Gastroesophageal sphincter (tissue), 4 donors: ENCODE measurements at places on chromosomes 1 and 21. TPM values are rescaled to one million over a fixed set of nuclear protein-coding genes. Genes with fewer than 3 reads are reported as not detected.
A peak's percentile ranks its signal among the peaks of the same experiment; 100 is the strongest.

GRCh38 chr1:245155272-245156040 is 671 bp downstream of the KIF26B start:
- no peak for ATAC-seq

DNA sequence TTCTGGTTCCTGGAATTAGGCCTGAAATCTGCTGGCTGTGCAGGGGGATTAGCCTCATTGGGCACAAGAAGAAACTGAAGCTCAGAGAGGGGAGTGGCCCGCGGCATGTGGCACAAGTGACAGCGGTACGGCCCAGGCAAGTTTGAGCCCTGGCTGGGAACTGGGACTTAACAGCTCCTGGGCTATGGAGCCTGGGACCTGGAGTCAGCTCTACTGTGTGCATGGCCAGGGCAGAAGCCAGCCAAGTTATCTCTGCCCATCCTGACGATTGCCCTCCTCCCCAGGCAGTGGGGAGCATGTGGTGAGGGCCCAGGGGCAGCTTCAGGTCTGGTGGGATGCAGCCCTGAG is 61.3 kb downstream of the ALPL start:
- ATAC-seq = no peak

The DPH2 gene
- total RNA-seq = 23.5 TPM

DNA sequence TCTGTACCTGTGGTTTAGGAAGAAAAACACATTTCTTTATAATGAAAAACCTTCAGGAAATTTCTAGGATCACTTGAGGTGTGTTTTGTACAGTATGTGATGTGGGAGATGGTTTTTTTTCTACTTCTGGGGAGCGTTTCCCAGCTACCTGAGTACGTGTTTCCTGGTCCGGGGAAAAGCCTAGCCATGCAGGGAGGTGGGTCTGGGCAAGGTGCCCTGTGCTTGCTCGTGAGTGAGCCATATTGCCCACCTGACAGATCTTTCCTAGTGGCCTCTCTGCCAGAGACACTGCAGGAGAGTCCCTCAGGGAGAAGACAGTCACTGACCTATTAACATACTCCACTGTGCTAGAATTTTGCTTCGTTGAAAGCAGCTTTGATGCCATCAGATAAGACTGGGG is 41.3 kb downstream of the TRPM2 start:
- no peak for ATAC-seq

DNA sequence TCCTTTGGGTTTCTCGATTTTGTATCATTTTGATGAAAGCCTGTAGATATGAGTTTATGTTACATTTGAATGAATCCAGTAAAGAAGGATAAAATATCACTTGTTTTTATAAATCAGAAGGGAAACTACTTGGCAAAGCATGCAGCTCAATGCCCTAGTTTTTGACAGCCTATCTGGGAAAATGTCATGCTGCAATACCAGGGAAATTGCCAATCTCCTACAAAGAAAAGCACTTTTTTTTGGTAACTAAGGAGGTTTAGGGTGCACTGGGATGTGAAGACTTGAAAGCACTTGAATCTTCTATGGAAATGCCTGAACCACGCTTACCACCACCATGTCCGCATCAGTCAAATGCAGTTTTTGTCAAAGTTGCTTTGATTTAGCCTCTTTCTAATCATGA is 446.9 kb upstream of the LRRC7 start:
- no peak for ATAC-seq

DNA sequence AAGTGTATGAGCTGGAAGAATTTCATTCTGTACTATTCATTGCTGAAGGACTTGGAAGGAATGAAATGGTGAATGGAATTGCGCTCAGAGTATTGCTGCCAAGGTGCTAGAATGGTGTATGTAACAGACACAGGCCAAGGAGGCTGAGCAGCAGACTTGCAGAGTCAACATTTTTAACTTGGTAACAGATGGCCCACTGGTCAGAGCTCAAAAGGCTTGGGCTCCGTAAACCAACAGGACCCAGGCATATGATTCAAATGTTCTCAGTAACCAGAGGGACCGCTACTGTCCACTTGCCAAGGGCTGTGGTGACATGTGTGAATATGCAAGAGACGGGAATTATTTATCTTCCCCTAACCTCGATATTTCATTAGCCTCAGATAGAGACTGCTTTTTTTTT is 28.8 kb upstream of the PTGFRN start:
- no peak for ATAC-seq

- ATAC-seq = no peak
Observed at GRCh38 chr1:226565476-226565875, 16.9 kb downstream of the STUM start.

- peak; percentile 79 for ATAC-seq
Observed at GRCh38 chr1:91699339-91699974, 186.5 kb downstream of the TGFBR3 start.

DNA sequence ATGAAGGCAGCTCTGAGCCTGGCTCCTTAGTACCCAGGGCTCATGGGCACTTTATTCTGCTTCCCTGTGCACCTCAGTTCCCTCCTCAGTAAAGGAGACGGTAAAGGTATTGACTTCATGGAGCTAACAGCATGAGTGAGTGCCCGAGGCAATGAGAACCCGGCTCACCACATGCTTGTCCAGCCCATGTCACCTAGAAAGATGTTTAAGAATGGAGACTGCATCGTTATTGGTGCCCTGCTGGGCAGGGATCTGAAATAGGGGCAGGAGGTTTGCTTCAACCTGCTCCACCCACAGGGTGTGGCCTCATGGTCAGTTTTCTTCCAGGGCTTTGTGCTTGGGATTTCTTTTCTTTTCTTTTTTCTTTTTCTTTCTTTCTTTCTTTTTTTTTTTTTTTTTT is 7.0 kb upstream of the KCNE1 start:
- ATAC-seq = no peak

The PLD5 gene
- total RNA-seq = 0.77 TPM

GRCh38 chr1:186326009-186326408 is 49.0 kb downstream of the TPR start:
- no peak for ATAC-seq

GRCh38 chr1:102546251-102546650 is 549.5 kb upstream of the OLFM3 start:
- no peak for ATAC-seq

DNA sequence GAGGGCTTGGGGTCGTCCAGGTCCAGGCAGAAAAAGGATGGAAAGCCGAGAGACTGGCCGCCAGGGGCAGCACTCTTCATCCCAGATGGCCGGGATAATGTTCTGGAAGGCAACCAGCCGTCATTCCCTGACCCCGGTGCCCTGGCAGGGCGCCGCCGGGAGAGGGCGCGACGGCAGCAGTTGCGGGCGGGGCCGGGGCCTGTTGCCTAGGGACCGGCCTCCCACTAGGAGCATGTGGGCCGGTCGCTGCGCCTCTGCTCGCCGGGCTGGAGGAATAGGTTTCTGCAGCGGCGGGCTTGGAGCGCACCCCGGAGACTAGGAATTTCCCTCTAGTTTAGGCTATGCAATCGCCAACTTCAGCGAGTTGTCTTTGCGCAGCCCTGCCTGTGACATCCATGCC is 11.0 kb downstream of the DMRTB1 start:
- peak; percentile 80 for ATAC-seq

The IL20 gene
- not detected for total RNA-seq

DNA sequence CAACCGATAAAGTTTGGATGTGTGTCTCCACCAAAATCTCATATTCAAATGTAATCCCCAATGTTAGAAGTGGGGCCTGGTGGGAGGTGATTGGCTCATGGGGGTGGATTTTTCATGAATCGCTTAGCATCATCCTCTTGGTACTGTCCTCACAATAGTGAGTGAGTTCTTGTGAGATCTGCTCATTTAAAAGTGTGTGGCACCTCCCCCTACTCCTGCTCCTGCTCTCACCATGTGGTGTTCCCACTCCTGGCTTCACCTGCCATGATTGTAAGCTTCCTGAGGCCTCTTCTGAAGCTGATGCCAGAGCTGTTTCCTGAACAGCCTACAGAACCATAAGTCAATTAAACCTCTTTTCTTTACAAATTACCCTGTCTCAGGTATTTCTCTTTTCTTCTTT is 28.2 kb upstream of the PRDX6 start:
- ATAC-seq = no peak

- no peak for ATAC-seq
Observed at GRCh38 chr1:147924813-147925212, 3.4 kb upstream of the GPR89B start.

The IGSF21 gene
- 2.0 TPM for total RNA-seq

The FHL3 gene
- total RNA-seq = 58.4 TPM

DNA sequence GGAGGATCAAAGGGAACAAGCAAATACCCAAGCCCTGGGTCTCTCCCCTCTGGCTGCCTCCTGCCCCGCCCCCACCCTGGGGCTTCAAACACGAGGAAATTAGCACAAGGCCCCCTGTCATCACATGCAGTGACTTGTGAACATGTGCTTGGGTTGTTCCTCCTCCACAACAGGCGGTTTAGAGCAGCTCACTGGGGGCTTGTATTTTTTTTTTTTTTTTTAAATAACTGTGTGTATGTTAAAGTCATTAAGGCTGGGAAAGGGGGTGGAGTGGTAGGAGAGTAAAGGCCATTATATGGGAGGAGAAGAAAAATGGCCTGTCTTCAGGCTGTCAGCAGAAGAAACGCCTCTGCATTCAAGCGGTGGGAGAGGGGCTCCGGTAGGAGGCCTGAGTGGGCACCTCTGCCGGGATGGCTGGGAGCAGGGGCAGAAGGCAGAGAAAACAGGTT is 64.2 kb downstream of the PLXNA2 start:
- no peak for ATAC-seq

DNA sequence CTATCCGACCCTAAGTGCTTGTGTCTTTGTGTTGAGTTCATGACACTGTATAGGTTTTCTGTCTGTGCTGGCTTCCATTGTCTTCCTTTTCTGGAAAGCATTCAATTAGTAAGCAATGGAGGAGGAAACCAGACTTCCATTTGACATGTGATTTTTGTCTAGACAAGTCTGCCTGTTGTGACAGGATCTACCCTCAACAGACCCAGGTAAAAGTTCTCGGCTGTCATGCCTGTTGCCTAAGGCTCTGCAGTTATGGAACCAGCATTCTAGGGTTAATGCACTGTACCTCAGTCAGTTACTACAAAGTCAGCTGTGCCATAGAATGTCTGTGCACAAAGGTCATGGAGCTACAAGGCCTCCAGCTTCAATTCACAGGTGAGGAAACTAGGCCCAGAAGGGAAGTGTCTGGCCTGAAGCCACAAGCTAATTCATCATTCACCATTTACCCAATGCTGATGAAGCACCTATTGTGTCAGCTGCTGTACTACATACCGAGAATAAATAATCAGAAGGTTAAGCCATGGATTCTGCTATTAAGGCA is 72.3 kb downstream of the PLPP3 start:
- no peak for ATAC-seq

The RNU1-4 gene
- total RNA-seq = not detected

The SLC6A17 gene
- total RNA-seq = 1.6 TPM

The FAM3B gene
- not detected for total RNA-seq

DNA sequence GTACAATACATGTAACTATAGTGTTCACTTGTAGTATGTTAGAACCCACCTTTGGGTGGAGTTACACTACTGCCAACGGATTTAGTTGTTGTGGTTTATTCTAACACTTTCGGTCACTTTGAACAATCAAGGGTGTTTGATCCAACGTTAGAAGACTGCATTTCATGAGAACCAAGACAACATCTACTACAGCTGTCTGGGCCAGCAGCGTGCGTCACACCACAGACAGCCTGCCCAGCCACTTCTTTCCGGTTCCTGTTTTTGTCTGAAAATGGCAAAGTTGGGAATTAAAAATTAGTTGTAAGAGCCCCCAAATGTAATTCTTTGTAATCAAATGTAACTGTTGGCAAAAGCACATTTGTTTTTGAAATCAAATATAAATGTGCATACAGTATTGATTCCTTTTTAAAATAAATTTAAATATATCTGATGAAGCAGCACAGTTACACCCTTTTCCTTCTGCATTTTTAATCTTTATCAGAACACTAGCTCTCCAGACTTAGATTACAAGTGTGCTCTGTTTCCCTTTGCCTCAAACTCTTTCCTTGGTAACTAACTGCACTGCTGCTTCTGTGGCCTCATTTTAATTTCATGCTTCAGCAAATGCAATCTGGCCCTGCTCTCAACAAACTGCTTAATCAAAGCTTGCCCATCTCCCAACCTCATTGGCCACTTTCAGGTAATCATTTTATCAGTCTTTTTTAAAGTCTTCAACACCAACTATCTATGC is 86.6 kb upstream of the DPH5 start:
- ATAC-seq = peak; percentile 39

The NBPF3 gene
- total RNA-seq = 6.4 TPM

The OBSCN gene
- 16.4 TPM for total RNA-seq

DNA sequence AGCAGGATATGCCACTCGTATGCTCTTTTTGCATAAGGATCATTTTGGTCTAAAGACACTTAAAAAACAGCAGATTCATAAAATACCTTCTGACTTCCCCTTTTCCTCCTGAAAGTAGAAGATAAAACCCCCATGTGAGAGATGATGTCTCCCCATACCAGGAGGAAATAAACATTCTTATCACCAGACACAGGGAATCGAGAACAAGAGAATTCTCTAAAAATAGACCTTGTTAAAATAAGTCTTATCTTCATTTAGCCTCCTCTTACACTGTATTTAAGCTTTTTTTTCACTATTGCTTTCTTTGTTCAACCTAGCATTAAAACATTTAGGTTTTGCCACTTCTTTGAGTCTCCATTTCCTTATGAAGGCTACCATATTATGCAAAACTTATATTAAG is 709.3 kb downstream of the KCNT2 start:
- no peak for ATAC-seq

DNA sequence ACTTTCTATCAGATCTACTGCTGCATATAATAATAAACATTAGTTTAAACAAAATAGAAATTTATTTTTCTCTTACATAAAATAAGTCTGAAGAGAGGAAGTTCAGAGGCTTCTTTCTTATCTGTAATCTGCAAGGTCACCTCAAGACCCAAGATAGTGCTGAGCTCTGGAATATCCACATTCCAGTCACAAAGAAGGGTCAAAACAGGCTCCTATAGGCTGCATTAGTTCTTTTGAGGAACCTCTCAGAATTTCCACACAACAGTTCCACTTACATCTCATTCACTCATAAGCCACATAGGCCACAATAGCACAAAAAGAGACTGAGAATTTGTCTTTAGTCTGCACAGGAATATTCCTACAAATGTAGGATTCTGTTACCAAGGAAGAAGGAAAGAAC is 15.4 kb downstream of the DYNLT5 start:
- ATAC-seq = no peak

DNA sequence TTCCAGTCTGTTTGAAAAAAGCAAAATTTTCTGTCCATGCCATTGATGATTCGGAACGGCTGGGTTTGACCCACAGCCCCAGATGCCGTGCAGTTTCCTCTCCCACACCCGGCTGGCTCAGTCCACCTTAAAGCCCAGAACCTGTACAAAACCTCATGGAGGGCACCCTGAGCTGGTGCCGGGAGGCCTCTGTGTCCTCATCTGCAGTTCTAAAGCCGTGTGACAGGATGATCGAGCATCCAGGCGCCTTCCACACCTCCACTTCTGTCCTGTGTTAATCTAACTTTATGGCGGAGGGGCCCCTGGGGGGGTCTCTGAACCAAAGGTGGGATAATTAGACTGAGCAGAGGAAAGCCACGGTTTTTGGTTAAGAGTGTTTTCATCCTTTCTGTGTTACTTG is 49.6 kb downstream of the SLC37A1 start:
- ATAC-seq = no peak

DNA sequence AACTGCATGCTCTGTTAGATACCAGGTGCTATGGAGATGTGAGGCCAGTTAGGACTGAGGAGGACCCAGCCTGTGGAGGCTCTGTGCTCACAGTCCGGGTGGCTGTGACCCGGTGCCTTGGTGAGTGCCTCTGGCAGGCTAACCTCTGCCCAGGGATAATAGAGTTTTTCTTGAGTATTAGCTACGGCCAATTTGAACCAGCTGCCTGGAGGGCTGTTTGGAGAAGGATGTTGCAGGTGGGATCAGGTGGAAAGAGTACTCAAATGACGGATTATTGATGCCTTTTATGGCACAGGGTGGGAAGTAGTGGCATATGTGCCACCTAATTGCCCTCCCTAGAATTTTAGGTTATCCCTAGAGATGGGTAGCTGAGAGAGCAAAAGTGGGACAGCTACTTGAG is 182.7 kb downstream of the GRIK3 start:
- no peak for ATAC-seq

The BSND gene
- not detected for total RNA-seq
